ENCODE measurements at places on chromosomes 13 and 19. TPM values are rescaled to one million over a fixed set of nuclear protein-coding genes. Genes with fewer than 3 reads are reported as not detected.

CD209 gene
- total RNA-seq, result not detected

ZNF98 gene
- not detected for total RNA-seq

IFNL1 gene
- total RNA-seq, result not detected

STAP2 gene
- not detected for total RNA-seq

RFX2 gene
- total RNA-seq, result 8.1 TPM

PCCA gene
- total RNA-seq, result 8.9 TPM

BRME1 gene
- 0.64 TPM for total RNA-seq

CDX2 gene
- total RNA-seq, result 0.64 TPM

SHISA2 gene
- 0.05 TPM for total RNA-seq

B3GNT8 gene
- total RNA-seq, result not detected

KL gene
- 0.06 TPM for total RNA-seq

TLE2 gene
- total RNA-seq, result 2.5 TPM

CLDND2 gene
- total RNA-seq, result 13.0 TPM

SOHLH2 gene
- total RNA-seq, result 0.04 TPM

AP1M2 gene
- total RNA-seq, result 36.9 TPM

Data from A549 treated with dexamethasone at 1 μM for 4 hours (cell line).